ENCODE measurements at places on chromosomes 11 and 22.

DNA sequence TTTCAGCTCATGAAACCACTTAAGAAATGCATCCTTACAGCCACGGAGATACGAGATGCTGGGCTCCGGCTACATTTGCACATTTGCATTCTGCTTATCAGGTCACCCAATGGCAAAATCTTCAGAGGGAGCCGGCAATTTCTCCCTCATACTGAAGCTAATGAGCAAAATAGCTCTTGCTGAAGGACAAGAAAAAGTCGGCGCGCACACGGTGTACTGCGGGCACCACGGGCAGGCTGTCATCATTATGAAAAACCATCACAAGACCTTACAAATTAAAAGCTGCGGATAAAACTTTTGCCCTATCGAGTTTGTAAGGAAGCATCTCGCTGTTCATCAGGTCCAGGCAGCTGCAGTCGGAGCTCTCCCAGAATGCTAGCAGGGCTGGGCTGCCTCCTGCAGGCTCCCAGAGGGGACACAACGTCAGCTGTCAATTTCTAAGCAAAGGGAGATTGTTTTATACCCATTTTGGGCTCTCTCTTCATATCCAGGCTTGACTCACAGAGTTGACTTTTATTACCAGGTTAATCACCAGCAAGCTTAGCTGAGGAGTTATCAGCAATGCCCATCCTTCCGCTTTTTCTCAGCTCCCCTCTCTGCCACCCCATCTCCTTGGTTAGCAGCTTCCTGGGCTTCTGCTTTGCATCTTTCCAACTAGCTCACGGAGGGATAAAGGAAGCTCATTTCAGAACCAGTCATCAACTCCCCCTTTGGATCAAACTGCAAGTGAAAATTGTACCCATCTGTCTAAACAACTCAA is 375.1 kb downstream of the OPCML start:
- no peak for DNase-seq

DNA sequence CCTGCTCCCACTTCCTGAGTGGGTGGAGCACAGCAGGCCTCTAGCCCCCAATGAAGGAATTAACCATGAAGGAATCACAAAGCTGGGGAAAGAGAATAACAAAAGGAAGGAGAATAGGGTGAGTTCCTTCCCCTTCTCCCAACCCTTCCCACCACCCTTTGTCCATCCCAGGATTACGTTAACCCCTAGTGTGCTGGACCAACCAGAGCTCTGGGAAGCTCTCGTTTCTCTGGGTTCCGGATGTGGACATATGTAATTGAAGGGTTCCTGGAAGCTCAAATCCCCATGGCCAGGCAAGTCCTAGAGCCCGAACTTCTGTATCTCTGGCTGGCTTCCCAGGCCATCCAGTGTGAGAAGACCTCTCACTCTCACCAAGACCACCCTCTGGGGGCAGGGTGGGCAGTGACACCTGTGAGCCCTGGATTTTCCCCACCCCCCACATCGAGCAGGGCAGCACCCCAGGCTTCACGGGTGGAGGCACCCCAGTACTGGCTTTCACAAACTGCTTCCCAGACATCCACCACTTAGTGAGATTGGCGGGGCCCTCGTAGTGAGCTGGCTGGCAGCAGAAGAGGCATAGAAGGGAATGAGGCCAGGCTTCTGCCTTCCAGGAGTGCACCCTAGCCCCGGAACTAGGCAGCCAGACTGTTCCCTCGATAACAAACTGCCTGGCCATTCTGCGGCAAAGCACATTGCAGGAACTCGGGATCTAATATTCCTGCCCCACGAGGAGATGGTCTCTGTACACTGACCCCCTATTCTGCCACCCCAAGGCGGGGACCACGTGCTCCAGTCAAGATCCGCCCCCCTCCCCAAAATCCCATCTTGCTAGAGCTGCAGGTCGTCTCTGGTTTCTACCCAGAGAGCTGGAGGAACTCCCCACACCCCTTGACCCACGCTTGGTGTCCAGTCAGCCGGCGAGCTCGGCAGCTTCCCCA is 2.1 kb downstream of the NECTIN1 start:
- no peak for DNase-seq

GRCh38 chr11:66768818-66769217 is 39.8 kb upstream of the SPTBN2 start:
- no peak for DNase-seq

DNA sequence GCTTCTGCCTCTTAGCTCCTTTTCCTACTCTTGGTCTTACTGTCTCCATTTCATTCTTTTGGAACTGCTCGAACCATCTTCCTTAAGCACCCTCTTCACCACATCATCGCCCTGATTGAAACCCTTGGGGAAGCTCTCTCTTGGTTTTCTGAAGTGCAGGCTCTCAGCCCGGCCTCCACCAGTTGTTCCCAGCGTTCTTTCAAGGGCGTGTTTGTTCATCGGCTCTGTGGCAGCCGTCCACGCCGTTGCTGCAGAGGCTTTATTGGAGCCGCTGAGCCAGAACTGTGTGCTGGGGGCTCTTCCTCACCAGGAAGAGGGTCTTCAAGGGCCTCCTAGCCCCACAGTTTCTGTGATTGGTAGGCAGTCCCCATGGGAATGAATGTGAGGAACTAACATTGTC is 214.1 kb downstream of the TBC1D22A start:
- DNase-seq, result no peak

GRCh38 chr11:41660585-41660984 is 201.1 kb upstream of the LRRC4C start:
- no peak for DNase-seq

- no peak for DNase-seq
These were observed 212.4 kb upstream of the C11orf87 start for GRCh38 chr11:109209572-109209971.

DNA sequence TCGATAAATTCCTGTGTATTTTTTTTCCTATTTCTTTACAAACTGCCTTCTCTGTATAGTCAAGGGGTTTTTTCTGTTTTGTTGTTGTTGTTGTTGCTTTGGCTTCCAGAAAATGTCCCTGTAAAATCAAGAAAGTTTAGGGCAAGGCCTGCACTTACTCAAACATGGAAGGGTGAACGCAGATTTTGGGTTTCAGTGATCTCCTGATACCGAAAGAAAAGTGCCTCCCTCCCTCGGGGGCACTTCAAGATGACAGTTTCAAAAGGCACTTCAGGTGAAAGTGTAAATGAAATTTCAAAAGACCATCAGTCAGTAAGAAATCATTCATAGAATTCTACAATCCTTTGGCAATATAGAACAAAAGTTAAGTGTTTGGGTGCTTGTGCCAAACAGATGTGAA is 43.4 kb upstream of the TMPRSS4 start:
- peak; percentile 76 for DNase-seq

Data from activated CD4-positive, alpha-beta T cell treated with anti-CD3 and anti-CD28 coated beads, Interleukin-10, Interleukin-2, amounts not matched to agents 100 ng/mL and 50 ng/mL, durations not matched to agents 16 hours and 8 hours (primary cell).